Fibroblast of skin of right quadriceps (primary cell): ENCODE measurements at places on chromosomes 7 and 10.

DNA sequence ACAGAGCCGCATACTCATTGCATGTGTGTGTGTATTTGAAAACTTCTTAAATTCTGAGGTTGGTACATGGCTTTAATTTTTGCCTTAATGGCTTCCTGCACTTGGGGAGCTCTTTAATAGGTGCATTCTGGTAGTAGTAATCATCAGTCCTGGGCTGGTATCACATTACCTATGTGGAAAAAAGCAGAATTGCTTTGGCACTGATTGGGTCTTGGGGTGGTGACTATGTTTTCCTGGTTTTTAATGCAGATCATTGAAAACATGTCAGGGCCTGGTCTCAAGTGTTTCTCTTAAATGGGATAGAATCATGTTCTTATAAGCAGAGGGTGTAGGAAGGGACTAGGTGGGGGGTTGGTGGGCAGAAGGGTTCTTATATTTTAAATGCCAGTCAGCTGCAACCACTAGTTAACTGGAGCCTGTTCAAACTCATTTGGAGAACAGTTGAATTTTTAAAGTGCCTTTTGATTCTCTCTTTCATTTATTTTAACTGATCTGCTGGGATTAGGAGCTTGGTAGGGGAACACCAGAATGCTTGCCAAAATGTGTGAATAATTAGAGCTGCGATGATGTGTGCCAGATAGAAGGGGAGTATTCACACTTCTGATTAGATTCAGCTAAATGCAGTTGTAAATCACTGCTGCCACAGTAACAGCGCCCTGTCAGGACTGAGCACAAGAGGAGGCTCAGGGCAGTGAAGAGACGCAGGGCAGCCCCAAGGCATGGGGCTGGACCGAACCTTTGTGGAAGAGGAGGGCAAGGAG is 633.5 kb upstream of the GALNT17 start:
- peak; percentile 14 for DNase-seq

DNA sequence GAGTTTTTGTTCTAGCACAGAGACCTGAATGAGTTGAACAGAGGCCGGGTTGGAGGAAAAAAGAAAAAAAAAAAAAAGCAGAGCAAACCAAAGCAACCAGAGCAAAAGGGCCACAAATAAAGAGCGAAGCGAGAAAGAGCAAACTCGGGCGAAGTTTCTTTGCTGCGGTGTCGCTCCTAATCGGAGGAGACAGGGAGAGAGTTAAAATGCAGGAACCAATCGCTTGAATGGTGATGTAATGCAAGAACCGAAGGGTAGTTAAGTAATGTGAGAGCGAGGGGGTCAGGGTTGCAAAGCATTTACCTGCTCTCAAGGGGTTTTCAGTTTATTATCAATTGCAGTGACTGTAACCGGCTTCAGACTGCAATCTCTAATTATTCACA is 271.7 kb downstream of the TRIL start:
- DNase-seq = peak; percentile 76

- DNase-seq = peak; percentile 88
Measured at GRCh38 chr10:48199580-48200377, 74.7 kb downstream of the FRMPD2 start.

DNA sequence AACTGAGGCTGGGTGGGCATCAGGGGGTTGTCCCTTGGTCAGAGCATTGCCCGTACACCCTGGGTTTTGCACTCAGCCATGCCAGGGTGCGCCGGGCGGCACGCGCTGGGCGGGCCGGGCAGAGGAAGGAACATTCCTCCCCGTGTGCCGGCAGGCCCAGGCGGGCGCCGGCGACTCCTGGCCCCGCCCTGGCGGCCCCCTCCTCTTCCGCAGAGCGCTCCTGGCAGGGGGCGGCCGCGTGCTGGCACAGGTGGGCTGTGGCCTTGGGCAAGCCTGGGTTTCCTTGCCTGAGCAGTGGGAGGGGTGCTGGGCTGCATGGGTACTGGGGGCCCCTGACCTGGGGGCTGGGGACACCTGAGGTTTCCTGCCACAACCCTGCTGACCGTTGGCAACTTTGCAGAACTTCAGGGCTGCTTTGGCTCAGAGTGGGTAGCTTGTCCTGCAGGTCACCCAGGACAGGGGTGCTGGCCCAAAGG is 3.9 kb downstream of the LFNG start:
- DNase-seq = no peak

GRCh38 chr7:27619492-27619891 is 43.2 kb downstream of the HIBADH start:
- no peak for DNase-seq
